Heart right ventricle (tissue), 16 donors: ENCODE measurements at places on chromosomes 13 and 19. TPM values are rescaled to one million over a fixed set of nuclear protein-coding genes. Genes with fewer than 3 reads are reported as not detected.
A peak's percentile ranks its signal among the peaks of the same experiment; 100 is the strongest.

HAUS8 gene
- polyA plus RNA-seq: 10.2 TPM

GRCh38 chr13:91740756-91741155 lies 342.3 kb downstream of the GPC5 start:
- DNase-seq: no peak

- no peak for DNase-seq
Measured at GRCh38 chr13:32453981-32454380, 26.1 kb upstream of the N4BP2L1 start.

GRCh38 chr19:8144273-8144995 lies 5.0 kb downstream of the FBN3 start:
- DNase-seq: no peak

GRCh38 chr13:48560657-48561337 lies 27.9 kb upstream of the RCBTB2 start:
- no peak for DNase-seq

- peak; percentile 14 for DNase-seq
Measured at GRCh38 chr19:57559008-57559403, 657 bp downstream of the ZNF550 start.

GRCh38 chr13:101465877-101466276 lies 13.4 kb downstream of the ITGBL1 start:
- no peak for DNase-seq

DNA sequence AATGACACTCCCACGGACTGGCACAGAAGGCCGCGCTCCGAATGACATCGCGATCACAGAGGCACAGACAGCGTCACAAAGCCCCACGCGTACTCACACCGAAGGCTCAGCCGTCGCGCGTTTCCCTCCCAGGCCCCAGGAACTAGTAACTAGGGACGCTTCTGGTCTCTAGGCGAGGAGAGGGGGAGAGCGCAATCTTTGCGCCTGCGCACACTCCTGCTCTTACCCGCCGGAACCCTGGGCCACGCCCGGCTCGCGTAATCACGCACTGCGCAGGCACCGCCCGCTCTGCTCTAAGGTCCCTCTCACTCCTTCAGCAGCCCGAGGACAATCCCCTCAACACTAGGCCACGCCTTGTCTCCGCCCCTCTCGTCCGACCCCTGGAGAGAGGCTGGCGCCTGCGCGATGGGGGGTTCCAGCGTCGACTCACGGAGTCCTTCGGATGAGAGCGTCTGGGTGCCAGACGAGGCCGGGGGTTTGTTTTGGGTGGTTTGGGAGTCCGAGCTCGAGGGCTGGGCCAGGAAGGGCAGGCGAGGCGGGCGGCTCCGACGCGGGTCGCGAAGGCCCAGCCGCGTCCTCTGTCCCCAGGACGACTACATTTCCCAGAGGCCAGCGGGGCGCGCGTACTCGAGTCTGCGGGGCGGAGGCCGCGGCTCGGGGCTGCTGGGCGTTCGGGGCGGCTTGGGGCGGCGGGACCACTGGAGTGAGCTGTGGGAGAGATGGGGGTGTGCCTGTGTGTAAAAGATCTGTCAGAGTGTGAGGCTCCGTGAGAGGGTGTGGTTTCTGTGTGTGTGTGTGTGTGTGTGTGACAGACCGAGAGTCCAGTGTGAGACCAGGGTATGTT lies at the start of gene ZNF471:
Gene ZNF471 (plus strand): TSS at position 410 of the 844 bp plus-strand sequence. CDS start 3,717 bp downstream, outside the sequence.
- peak; percentile 99 for DNase-seq

GRCh38 chr19:33498391-33499000 lies 23.1 kb downstream of the PEPD start:
- DNase-seq: no peak

DNA sequence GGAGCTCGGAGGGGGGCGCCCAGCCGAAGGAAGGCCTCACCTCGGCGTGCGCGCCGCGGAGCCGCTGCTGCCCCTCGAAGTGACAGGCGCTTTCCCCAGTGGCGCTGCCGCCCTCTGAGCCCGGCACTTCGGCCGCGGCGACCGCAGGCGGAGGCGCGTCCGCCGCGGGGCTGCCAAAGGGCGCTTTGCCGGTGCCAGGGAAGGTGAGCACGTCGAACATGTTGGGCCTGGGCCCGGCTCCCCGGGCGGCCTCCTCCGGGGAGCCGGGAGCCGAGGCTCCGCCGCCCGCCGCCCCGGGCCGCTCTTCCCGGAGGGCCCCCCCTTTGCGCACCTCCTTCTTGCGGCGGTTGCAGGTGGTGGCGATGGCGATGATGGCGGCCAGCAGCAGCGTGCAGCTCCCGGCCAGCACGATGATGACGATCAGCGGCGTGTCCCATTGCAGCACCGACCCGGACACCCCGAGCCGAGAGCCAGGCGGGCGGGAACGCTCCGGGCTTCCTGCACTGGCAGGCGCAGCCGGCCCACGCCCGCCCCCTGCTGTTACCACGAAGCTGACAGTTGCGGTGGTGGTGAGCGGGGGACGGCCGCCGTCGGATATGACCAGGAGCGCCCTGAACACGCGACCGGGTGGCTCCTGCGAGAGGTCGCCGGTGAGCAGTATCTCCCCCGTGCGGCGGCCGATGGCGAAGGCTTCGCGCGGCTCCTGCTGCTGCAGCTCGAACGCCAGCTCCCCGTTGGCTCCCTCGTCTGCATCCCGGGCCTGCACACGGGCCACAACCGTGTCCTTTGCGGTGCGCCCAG lies 2.5 kb downstream of the PCDH8 start:
- DNase-seq: peak; percentile 21
